ENCODE measurements at places on chromosomes 4 and X. TPM values are rescaled to one million over a fixed set of nuclear protein-coding genes. Genes with fewer than 3 reads are reported as not detected.

EVC gene
- 4.6 TPM for total RNA-seq

CXCL6 gene
- total RNA-seq, result 1.5 TPM

NEIL3 gene
- total RNA-seq, result 36.3 TPM

TRIM60 gene
- not detected for total RNA-seq

NUDT11 gene
- total RNA-seq, result 3.3 TPM

PDHA2 gene
- total RNA-seq, result not detected

COL25A1 gene
- total RNA-seq, result not detected

CSN1S1 gene
- total RNA-seq, result not detected

HAND2 gene
- 0.16 TPM for total RNA-seq

PPM1K gene
- total RNA-seq, result 1.3 TPM

VCX3B gene
- total RNA-seq, result not detected

FGB gene
- total RNA-seq, result not detected

ZDHHC15 gene
- total RNA-seq, result not detected

IRF2 gene
- 5.4 TPM for total RNA-seq

BRS3 gene
- not detected for total RNA-seq

GBA3 gene
- total RNA-seq, result not detected
